ENCODE measurements at places on chromosomes 1 and 21.
A peak's percentile ranks its signal among the peaks of the same experiment; 100 is the strongest.

- DNase-seq, result no peak
Observed at GRCh38 chr1:183004141-183004540, 19.1 kb upstream of the LAMC1 start.

DNA sequence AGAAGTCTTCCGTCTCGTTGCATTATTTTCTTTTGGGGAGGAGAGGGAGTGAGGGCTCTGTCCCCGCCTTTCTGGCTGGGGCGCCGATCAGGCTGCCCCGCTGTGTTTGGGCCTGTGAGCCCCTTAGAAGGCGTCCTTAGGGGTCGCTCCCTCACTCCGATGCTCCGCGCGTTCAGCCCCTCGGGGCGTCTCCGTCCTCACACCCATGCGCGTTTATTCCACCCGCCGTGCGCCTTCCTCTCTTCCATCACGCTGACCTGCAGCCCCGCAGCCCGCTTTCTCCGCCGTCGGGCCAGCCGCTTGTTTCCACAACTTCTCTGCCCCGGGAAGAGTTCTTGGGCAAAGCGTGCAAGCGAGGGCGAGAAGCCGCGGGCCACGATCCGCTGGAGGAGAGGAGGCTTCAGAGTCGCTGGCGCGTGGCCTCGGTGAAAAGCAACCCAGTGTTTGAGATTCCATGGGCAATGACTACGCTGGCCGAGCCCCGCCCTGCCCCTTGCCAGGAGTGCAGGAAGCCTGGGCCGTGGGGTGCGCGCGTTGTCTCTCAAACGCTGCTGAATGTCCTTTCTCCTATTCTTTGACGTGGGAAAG, 27.7 kb downstream of the TRIM11 start:
- DNase-seq, result peak; percentile 23

DNA sequence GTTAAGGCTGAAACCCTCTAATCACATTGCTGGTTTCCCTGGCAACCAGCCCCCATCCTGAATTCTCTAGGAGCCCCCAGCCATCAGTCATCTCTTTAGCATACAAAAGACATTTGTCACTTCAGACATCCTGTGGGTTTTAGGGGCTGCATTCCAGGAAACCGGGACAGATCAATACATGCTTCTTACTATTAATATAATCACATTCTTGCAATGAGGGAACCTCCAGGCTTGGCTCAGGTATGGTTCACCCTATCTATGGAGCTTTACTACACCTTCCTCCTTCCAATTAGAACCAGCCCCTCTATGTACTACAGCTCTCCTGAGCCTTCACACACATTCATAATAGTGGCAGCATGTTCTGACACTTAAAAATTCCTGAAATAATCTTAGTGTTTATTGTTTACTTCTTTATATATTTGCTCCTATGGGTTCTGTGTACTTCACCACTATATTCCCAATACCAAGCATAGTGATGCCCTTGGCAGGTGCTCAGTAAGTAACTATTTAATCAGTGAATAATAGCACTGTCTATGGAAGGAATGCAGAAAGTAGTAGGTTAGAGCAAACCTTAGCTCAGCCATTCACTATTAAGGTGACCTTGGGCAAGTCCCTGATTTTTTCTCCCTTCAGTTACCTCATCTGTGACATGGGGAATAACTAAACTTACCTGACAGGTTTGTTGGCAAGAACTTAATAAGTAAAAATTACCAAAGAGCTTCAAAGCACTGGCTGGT, 59.6 kb downstream of the ZNF678 start:
- no peak for DNase-seq

DNA sequence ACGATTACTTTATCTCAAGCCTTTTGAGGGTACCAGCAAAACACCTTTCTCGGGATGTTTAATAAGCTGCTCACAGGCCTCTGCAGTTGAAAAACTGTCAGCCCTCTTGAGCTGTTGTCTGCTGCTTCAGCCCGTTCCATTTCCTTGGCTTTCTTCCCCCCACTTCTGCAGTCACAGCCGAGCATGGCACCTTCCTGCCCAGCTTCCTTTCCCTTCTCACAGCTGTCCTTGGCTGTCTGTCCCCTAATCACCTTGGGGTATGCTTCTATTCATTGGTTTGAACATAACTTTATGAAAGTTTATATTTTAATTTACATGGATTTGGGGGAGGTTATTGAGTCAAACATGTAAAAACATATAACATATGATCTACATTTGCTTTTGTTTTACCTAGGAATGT, 6.9 kb upstream of the PROX1 start:
- DNase-seq, result no peak

- no peak for DNase-seq
Observed at GRCh38 chr1:104182251-104182650, 432.6 kb downstream of the AMY1C start.
